ENCODE measurements at places on chromosomes 7 and 10. TPM values are rescaled to one million over a fixed set of nuclear protein-coding genes. Genes with fewer than 3 reads are reported as not detected.
A peak's percentile ranks its signal among the peaks of the same experiment; 100 is the strongest.

- no peak for DNase-seq
Observed at GRCh38 chr7:26853788-26854393, 10.5 kb downstream of the SKAP2 start.

DNA sequence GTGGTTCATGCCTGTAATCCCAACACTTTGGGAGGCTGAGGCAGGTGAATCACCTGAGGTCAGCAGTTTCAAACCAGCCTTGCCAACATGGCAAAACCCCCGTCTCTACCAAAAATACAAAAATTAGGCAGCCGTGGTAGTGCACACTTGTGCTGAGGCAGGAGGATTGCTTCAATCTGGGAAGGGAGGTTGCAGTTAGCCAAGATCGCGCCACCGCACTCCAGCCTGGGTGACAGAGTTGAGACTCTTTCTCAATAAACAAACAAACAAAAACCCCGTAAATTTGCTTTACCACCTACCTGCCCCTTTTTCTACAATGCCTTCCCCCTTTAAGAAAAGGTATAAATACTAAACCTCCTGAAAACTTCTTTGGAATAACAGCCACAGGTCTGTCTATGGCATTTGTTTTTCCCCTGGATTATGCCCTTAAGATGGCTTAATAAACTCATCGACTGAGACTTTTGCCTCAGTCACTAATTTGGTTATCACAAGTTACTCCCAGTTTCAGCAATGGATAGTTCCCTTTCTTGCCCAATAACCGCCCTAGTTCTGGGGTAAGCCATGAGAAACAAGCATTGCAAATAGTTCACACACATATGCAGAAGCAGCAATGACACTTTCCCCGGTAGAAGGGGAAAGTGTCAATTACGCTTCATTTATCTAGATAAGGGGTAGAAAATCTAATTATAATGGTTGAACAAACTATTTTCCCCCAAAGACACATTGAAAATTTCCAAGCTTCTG, 52.8 kb upstream of the SVIL start:
- no peak for DNase-seq

- no peak for DNase-seq
Observed at GRCh38 chr7:47333554-47333887, 248.4 kb downstream of the TNS3 start.

DNA sequence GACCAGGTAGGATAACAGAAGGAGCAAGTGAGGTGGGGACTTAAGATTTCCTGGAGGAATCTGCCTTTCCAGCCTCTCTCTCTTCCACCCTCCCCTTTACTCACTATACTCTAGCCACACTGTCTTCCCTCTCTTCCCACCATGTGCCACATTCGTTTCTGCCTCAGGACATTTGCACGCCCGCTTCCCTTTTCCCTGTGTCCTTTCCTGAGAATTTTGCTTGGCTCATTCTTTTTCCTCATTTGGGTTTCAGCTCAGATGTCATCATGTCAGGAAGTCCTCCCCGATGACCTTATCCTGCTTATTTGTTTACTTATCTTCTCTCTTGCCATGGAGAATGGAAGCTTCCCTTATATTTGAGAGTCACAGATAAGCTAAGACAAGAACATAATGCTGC, 363.8 kb downstream of the PRPF18 start:
- DNase-seq: no peak

GRCh38 chr7:129163875-129164544, 19.5 kb downstream of the TSPAN33 start:
- peak; percentile 22 for DNase-seq

DNA sequence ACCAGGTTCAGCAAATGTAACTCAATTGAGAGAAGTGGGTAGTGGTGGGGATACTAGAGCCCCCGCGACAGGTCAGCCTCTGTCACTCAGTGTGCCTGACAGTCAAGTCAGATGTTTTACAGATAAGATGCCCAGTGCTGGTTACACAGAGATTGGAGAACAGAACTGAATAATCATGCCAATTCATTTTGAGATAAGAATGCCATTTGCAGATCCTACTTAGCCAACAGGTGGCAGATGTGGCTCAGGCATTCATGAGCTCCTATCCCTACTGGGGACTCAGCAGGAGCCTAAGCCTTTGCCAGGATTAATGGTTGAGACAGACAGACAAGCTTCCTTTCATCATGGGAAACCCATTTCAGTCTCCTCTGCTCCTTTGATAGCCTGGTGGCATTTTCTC, 137.8 kb downstream of the MAPK8 start:
- no peak for DNase-seq

DNA sequence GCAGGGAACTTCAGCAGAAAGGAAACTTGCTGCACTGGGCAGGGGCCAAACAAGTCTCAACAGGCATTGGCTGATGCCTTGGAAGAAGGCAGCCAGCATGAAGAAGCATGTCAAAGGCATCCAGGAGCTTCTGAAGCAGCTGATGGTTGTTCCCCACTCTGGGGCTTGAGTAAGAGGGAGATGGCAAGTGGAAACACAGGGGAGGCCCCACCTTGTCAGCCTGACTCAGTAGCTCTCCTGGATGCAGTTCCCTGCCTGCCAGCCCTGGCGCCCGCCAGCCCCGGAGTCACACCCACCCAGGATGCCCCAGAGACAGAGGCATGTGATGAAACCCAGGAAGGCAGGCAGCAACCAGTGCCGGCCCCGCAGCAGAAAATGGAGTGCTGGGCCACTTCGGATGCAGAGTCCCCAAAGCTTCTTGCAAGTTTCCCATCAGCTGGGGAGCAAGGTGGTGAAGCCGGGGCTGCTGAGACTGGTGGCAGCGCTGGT, 96.5 kb downstream of the TACC2 start:
- DNase-seq: no peak

GRCh38 chr10:130636313-130636930, 500.2 kb downstream of the GLRX3 start:
- DNase-seq: no peak

- no peak for DNase-seq
Observed at GRCh38 chr10:65622608-65623007, 1303.2 kb upstream of the LRRTM3 start.

DNA sequence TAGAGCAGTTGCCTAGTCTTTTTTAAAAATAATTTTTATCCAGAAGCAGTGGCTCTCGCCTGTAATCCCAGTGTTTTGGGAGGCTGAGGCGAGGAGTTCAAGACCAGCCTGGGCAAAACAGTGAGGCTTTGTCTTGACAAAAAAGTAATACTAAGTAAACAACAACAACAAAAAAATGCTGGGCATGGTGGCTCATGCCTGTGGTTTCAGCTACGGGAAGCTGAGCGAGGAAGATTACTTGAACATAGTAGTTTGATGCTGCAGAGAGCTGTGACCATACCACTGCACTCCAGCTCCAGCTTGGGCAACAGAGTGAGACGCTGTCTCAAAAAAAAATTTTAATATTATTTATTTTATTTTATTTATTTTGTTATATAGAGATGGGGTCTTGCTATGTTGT, 31.3 kb upstream of the TPST1 start:
- no peak for DNase-seq

GRCh38 chr10:82922046-82922445, 1047.1 kb downstream of the NRG3 start:
- DNase-seq: no peak

DNA sequence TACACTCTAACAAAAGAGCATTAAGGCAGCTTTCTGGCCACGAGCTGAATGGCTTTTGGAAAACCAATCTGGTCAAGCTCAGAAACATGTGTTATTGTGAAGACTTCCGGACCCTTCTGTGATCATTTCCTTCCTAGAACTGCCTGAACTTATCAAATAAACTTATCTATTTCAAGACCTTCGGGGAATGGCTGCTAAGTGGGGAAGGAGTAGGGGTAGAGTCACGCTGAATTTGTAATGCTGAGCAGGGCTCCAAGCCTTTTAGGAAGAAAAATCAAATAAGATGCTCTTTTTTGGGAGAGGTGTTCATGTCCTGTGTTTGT, 56.6 kb downstream of the PAPSS2 start:
- DNase-seq: no peak

- DNase-seq: no peak
Observed at GRCh38 chr7:118245267-118246040, 20.9 kb downstream of the ANKRD7 start.

The C1QL3 gene
- 0.48 TPM for polyA plus RNA-seq

The PTF1A gene
- not detected for polyA plus RNA-seq

The NUDT13 gene
- 1.6 TPM for polyA plus RNA-seq

The CALML3 gene
- polyA plus RNA-seq: not detected

The SFMBT2 gene
- 1.7 TPM for polyA plus RNA-seq

The SPAM1 gene
- not detected for polyA plus RNA-seq

The TMEM26 gene
- not detected for polyA plus RNA-seq

All from CD4-positive, alpha-beta memory T cell (primary cell).